ENCODE measurements at places on chromosomes 5 and 9.

DNA sequence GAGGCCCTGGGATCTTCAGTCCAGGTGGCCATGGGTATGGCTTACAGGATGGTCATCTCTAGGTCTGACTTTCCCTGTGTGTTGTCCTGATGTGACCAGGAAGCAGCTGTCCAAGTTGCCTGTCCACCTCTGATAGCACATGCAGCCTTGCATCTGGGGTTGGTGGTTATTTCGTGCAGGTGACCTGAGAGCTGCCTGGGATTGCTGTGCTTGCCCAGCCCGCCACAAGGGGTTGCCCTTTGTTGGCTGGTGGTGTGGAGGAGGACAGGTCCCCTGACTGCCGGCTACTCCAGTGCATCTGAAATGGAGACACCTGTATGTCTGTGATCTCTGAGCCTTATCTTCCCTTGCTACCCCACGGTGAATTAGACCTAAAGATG is 212.6 kb downstream of the ARHGAP26 start:
- no peak for DNase-seq

DNA sequence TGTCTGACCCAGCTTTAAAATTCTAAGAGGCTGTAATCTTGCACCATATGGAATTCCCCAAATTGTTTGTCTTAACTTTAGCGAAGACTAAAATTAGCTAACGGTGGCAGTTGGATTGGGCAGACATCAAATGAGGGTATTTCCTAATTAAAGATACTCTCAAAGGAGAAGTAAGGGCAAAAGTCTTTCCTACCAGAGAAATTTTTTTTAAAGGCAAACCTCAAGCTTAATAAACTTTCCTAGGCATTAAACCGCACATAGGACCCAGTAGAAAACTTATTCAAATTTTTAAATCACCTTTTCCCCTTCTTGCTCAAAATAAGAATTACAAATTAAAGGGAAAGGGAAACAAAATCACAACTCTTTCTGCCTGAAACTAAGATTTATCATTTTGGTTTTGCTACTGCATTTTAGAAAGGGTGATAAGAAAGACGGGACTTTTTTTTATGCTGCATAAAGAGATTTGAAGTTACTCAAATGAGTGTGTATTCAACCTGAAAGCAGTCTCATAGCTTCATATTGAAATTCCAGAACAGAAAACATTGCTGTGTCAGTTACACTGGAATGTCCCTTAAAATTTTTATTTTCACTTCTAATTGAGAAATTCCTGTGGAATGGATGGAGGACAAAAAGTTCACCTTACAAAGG is 189.1 kb upstream of the PTGER4 start:
- no peak for DNase-seq

- DNase-seq: no peak
These were observed 719.6 kb upstream of the WWC1 start for GRCh38 chr5:167571824-167572223.

DNA sequence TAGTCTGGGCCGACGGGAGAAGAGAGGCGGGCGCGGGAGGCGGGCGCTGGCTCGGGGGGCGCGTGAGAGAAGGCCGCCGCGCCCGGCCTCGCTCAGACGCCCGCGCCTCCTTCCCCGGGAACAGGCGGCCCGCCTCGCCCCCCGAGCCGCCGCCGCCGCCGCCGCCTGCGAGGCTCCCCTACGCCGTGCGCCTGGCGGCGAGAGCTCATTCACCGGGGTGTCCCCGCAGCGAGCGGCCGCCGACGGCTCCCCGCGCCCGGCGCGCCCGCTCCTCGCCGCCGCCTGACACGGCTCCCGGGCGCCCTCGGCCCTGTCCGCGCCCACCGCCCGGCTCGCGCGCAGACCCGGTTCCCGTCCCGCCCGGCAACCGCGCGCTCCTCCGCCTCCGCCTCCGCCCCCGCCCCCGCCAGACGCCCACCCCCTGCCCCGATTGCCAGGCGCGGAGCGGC is at the start of gene GNAQ:
GNAQ (minus strand) TSS at position 368 of the 449 bp plus-strand sequence. CDS start 576 bp downstream, outside the sequence.
- DNase-seq: no peak

- DNase-seq: no peak
These were observed 347.5 kb upstream of the DAB2 start for GRCh38 chr5:39772307-39772706.

DNA sequence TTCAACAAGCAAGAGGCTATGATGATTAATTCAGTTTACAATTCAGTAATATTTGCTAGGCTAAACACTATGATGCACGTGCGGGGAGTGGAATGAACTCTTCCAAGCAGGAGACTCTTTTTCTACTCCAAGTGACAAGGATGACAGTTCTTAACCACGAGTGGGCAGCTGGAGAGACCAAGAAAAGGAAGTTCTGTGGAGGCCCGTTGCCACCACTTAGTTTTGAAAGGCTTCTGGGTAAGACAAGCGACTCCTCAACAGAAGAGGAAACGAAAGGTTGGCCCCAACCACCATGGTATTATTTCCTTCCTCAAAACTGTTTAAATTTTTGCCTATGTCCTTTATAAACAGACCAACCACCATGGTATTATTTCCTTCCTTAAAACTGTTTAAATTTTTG is 2.8 kb downstream of the DCAF12 start:
- DNase-seq: no peak

DNA sequence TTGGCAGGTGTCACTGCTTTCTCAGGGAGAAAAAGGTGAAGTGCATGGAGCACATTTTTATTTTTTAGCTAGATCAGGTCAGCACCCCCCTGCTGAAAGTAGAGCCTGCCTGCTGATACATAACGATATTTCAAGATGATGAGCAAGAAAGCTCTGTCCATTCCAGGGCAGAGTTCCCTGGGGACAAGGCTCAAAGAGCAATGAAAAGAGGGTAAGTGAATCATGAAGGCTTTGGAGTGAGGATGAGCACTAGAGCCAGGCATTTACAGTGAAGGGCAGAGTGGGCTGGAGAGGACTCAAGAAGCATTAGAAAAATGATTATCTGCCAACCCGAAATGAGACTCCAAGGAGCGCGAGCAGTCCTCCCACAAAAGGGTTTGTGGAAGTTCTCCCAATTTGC is 345.7 kb downstream of the TLE4 start:
- DNase-seq: no peak

DNA sequence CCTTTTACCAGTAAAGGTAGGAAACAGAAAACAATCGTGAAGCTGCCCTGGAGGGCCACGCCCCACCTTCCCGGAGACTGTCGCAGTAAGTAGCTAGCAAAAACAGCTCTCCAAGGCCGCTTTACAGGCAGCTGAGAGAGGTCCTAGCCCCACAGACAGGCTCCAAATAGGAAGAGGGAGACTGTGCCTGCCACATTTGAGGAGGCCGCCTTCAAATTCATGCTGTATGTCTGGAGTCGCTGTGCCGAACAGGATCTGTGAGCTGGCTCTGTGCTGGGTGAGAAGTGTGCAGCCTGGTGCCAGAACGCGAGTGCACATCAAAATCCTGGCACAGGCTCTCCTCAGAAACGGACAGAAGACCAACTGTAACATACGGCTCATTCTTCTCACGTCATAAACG is 582.2 kb downstream of the CETN3 start:
- DNase-seq: no peak

DNA sequence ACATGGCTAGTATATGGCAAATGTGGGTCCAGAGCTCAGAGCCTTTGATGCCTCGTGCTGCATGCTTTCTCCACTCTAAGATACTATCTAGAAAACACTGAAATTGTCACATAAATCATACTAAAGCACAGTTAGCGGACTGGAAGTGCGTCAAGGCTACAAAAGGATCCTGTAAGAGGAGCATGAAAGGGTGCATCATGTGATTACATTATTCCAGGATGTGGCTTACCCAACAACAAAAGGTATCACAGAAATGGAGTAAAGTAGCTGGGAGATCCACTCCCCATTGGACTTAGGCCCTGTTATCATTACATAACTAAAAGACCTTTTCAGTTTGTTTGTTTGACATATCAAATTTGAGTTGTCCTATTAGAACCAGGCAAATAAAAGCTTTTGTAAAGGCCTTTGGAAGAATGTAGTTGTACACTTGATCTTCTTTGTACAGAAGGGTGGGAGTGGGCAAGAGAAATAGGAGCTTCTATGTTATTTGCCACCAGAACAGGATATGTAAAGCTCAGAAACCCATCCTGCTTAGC is 6.9 kb downstream of the SLC31A1 start:
- DNase-seq: no peak

GRCh38 chr5:132055808-132056609 is 4.4 kb upstream of the IL3 start:
- no peak for DNase-seq

GRCh38 chr5:53713978-53714666 is 153.7 kb downstream of the NDUFS4 start:
- DNase-seq: no peak

- DNase-seq: no peak
These were observed 41.8 kb upstream of the FCN2 start for GRCh38 chr9:134838651-134839454.

GRCh38 chr9:2854617-2855016 is 10.7 kb upstream of the PUM3 start:
- DNase-seq: no peak

- no peak for DNase-seq
These were observed 10.7 kb upstream of the PRXL2C start for GRCh38 chr9:96665789-96666188.

DNA sequence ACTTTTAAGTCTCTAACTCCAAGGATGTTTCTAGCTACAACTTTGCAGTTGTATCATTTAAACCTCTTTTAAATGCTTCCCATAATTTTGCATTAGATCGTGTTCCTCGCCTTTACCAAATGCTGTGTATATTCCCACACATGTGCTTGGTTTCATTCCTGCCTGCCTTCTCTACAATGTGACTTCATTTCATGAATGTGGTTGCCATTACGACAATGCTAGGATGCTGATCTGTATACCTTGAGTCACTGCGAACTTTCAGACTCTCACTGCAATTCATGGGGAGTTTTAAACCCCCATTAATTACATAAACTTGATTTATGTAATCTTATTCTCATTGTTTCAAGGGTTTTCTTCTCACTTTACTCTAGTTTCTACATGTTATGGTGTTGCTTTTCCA is 50.3 kb downstream of the UBE2QL1 start:
- no peak for DNase-seq

DNA sequence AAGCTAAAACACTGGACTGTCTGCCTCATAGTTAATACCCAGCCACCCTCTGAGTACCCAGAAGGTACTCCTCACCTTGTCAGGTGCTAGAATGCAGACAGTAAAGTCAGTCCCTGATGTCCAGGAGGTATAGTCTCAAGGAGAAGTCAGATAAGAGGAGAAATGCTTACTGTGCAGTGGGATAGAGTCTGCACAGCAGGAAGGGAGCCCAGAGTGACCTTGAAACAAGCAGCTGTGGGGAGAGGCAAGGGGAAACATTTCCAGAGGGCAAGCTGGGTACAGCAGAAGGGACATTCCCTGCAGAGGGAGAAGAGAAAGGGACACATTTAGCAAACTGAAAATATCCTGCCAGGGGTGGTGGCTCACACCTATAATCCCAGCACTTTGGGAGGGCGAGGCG is 122.7 kb downstream of the GCNT1 start:
- DNase-seq: no peak

DNA sequence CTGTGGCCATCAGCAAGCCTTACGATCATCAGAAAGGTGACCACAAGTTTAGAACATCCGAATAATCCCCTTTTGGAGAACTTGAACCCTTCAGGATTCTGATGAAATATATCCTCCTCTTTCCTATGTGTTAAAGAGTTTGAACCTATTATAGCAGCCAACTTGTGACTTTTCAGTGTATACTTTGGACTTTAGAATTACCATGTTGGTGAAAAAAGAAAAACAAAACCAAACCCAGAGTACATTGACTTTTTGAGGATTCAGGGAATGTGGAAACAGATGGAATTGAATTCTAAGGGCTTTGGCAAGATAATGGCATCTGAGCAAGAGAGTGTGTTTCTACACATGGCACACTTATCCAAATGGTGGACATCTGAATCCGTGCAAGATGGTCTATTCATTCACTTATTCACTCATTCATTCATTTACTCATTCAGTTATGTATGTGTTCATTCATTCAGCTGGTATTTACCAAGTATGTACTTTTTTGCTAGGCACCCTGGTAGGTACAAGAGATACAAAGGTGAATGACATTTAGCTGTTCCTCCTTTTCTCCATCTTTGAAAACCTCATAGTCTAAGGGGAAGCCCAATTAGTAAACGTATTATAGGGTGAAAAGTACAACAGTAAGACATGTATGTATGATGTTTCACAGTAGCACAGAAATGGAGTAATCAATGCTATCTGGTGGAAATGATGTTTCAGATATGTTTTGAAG is 91.8 kb downstream of the PRDM6 start:
- DNase-seq: no peak

DNA sequence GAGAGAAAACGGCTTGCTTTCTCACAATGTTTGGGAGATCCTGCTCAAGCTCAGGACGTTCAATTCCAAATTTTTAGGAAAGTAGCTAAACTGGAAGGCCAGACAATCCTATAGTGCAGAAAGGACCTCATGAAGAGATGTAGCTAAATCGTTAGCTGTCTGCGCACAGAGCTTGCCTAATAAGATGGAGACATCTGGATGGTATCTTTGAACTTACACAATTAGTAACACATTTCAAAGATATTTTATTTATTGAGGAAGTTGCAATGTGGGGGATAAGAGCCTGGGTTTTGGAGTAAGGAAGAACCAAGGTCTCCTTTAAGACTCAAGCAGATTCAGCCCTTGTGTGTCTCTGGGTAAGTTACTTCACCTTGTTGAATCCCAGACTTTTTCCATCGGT is 28.6 kb upstream of the RAB14 start:
- DNase-seq: no peak

DNA sequence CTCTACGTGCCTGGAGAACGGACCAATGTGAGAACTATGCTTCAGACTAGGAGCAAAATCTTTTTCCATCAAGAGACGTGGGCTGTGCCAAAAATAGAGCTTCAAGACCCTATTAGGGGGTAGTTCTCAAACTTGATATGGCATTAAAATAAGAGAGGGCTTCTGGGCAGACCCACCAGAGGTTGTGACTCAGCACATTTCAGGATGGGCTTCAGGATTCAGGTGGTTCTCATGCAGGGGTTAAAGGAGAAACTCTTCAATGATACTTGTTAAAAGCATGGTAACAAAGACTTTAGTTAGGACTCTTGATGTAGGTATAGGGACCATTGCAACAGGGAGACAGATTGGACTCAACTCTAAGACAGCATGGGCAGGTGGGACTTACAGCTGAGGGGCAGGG is 195.5 kb downstream of the RGS3 start:
- DNase-seq: no peak

- DNase-seq: no peak
These were observed 29.9 kb upstream of the NRARP start for GRCh38 chr9:137331929-137332328.

DNA sequence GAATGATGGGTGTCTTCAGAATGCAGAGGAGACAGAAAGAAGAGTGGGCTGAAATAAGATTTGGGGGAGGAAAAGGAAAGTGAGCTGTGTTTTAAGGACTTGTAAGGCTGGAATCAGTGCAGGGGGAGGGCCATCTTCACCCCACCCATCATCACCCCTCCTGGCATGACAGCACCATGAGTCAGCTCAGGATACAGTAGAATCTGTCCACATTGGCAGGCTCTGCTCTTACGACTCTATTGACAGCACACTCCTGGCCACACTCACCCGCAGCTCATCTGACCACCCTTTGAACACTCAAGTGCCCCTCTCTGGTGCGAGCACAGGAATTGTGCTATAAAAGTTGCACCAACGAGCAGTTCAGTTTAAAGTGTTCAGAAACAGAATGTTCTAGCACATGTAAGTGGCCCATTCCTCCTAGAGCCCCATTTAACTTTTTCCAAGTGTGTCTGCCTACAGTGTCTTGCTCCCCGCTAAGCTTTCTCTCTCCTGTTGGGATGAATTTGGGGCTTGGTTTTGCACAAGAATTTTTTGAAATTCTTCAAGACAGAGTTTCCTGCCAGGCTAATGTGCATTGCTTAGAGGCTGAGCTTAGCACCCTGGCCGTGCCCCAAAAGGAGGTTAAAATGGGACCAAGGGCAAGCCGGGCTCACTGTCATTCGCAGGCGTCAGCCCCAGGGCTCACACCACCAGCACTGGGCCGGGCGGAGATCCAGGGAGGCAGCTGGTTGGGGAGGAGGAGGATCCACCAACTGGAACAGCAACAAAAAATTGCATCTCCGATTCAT is 12.0 kb downstream of the ADRA1B start:
- DNase-seq: peak; percentile 57

Measured in NCI-H1694 (cell line).